Right ventricle myocardium superior (tissue), 1 donor: ENCODE measurements at places on chromosomes 1 and 21.

DNA sequence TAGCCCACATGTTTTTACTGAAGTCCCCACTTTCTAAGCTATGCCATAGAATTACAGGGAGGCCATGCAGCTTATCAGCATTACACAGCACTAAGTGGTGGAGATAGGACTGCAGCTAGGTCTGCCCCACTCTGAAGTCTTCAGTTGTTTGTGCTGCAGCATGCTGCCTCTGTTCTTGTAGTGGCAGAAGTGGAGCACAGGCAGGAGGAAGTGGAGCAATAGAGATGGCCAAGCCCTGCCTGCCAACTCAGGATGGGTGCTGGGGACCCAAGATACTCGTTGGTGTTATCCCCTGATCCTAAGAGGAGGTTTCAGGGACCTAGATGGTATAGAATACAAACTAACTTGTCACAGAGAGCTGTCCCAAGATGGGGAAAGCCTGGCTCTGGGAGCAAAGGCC, 12.9 kb downstream of the MRPL37 start:
- no peak for DNase-seq

DNA sequence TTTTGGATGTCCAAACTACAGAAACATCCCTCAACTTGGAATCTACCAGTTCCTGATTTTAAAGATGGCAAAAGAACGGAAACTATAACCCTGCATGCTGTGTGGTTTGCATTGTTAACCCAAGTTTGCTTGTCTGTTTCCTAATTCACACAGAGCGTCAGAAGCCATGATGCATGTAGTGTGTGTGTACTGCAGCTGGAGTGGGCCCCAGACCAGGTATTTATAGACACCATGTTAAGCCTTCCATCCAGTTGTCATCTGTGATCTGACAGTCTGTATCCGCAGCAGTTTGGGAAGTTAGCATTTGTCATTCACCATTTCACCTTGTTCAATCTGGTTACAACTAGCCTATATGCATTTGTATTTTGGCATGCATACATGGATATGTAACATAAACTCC, 27.7 kb upstream of the PLEKHM2 start:
- no peak for DNase-seq

- DNase-seq = no peak
Observed at GRCh38 chr1:164768619-164769018, 209.6 kb downstream of the PBX1 start.

- DNase-seq = no peak
Observed at GRCh38 chr1:219276049-219276738, 102.5 kb downstream of the LYPLAL1 start.

DNA sequence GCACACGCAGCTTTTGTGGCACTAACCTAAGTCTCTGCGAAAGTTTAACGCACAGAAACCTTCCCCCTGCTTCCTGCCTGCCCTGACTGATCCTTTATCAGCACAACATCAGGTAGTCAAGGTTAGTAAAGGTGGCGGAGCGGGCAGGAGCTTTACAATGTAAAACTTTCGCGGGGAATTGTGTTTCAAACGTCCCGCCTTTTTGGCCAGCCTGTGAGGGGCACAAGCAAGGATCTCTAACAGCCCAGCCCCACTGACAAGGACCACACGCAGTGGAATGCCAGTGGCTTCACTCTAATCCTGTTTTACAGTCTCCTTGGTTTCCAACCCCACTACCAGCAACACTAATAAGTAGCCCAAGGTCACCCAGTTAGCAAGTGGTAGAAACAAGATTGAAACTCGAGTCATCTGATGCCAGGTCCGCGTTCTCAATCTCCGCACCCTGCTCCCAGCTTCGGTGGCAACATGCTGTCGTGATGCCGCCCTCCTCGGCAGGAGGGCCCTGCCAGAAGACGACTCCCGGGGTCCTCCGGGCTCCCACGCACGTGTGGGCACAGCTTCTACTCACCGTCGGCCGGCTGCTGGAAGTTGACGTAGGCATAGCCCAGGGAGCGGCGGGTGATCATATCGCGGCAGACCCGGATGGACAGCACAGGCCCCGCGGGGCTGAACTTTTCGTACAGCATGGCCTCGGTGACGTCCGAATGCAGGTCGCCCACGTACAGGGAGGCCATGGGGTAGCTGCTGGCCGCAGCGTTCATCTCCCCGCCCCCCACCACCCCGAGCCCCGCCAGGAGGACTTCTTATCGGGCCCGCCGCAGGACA, 1.2 kb downstream of the PABPC4 start:
- peak; percentile 74 for DNase-seq

- no peak for DNase-seq
Observed at GRCh38 chr1:78141531-78142231, 95.9 kb downstream of the GIPC2 start.

- DNase-seq = no peak
Observed at GRCh38 chr1:200262326-200262965, 147.4 kb downstream of the ZNF281 start.

- no peak for DNase-seq
Observed at GRCh38 chr1:99771513-99771918, 5.1 kb upstream of the FRRS1 start.

DNA sequence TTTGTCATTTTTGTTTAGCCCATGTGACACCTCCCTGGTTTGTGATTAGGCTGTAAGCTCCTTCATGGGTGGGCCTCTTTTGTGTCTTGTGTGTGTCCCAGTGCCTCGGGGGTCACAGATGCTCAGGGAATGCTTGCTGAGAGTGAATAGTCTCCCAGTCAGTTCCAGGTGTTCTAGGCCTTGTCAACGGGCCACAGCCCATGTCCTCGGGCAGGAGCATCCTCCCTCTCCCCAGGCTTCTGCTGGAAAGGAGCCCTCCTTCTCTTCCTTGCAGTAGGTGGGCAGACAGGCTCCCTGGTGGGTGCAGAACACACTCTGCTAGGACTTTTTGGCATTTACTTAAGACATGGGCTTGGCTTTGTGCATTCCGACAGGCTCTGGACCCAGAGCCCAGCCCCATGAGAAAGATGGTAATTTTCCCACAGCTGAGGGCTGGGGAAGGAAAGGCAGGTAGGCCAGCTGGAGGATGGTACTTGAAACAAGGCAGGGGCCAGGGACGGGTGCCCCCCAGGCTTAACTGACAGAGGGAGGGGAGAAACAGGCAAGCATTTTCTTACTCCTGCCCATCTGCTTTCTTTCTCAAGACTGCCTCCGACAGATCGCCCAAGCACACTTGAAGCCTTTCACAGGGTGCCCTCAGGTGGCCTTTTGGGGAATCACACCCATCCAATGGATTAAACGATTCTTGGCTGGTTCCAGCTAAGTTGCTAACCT, 7.1 kb upstream of the CPLANE2 start:
- peak; percentile 80 for DNase-seq

GRCh38 chr1:40185951-40186864, 25.0 kb downstream of the RLF start:
- no peak for DNase-seq

DNA sequence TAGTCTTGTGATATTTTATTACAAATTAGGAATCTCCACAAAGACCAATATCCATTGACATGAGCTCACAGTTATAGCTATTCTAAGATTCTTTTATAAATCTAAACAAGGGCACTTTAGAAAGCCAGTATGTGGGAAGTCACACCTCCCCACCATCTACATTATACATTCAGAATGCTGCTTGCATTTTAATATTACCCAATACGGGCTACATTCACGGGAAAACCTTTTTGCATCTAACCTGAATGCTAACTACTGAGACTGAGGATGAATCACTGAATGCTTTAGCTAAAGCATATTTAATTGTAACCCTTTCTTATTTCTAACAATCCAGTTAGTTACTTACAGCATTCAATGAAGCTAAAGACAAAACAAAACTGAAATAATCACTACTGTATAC, 53.1 kb downstream of the PCSK9 start:
- DNase-seq = no peak

GRCh38 chr21:24445517-24445916, 1161.8 kb downstream of the MRPL39 start:
- no peak for DNase-seq

DNA sequence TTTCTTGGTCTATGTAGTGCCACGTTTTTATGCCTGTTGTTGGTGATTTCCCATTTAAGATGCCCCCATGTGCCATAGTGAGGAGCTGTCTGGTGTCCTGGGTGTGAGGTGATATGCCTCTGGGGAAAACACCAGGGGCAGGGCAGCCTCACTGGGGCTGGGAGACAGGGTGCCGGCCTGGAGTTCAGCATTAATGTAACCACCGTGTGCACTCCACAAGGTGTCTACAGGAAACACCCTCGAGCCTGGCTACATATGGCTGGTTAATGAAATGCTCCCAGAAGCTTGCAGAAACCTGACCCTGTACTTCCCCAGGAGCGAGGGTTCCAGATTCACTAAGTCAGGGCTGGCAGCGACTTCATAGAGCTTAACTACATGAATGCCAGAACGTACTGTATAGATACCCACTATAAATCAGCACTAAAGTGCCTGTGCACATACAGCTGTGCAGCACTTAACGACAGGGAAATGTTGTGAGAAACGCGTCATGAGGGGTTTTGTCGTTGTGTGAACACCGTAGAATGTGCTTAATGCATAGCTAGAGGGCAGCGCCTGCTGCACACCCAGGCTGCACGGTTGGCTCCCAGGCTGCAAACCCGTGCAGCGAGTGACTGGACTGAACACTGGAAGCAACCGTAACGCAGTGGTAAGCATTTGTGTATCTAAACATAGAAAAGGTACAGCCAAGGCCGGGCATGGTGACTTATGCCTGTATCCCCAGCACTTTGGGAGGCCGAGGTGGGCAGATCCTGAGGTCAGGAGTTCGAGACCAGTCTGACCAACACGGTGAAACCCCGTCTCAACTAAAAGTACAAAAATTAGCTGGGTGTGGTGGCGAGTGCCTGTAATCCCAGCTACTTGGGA, 10.4 kb downstream of the TFF2 start:
- DNase-seq = no peak

DNA sequence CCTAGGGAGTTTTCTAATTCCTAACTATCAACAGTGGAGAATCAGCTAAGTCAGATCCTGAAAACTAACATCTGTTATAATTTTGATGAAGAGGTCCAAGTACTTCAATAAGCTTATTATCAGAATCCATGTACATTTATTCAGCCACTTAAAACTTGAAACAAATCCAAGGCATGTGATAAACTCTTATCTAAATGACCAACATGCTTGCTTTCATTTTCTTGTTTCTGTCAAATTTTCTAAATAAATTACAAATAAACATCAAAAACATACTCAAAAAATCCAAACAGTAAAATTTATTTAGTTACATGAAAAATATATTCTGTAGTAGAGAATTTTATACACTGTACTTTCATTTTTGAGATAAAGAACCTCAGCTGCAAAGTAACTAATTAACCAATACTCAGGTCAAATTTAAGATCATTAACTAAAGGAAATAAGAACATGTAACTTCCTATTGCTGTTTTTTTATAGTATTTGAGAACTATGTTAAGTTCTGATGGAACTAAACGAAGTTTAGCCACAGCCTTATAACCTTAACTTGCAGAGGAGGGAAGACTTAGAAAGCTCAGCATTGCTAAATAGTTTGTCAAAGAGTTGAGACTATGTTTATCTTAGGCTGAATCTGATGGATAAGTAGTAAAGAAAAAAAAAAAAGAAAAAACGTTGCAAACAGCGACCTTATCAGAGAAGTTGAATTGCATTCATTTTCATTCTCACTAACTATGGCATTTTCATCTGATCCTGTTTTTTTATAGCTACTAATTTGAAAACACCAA, 44.9 kb downstream of the SYNJ1 start:
- no peak for DNase-seq

DNA sequence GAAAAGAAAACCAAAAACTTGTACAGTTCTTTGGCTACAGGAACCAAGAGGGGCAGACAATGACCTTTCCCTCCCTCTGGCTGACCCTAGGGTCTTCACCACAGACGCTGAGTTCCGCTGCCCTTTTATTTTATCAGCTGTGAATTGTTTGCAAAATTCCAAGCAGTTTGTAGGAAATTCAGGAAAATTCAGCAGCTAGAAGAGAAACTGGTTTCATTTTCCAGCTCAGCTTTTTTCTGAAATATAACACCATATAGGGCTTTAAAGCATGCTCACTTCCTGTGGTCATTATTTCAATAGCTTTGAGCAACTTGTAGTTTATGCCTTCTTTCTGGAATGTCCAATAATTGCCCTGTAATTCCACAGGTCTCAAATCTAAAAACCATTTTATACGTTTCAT, 5.5 kb upstream of the PIK3R3 start:
- no peak for DNase-seq

DNA sequence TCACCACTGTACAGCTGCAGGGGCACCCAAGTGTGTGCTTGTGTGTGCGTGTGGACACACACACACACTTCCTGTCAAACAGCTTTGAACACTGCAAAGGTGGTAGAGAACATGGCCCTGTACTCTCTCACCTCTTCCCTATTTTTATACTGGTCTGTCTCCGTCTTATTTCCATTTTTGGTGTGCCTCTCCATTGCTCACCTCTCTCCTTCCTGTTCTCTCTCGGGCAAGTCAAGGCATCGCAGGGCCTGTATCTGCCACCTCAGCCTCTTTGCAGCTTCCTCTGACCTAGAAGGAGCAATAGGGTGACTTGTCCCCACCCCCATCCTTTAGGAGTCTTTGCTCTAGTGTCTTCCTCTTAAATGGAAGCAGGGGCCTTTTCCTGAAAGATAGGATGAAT, 2.2 kb downstream of the SMCP start:
- DNase-seq = no peak

DNA sequence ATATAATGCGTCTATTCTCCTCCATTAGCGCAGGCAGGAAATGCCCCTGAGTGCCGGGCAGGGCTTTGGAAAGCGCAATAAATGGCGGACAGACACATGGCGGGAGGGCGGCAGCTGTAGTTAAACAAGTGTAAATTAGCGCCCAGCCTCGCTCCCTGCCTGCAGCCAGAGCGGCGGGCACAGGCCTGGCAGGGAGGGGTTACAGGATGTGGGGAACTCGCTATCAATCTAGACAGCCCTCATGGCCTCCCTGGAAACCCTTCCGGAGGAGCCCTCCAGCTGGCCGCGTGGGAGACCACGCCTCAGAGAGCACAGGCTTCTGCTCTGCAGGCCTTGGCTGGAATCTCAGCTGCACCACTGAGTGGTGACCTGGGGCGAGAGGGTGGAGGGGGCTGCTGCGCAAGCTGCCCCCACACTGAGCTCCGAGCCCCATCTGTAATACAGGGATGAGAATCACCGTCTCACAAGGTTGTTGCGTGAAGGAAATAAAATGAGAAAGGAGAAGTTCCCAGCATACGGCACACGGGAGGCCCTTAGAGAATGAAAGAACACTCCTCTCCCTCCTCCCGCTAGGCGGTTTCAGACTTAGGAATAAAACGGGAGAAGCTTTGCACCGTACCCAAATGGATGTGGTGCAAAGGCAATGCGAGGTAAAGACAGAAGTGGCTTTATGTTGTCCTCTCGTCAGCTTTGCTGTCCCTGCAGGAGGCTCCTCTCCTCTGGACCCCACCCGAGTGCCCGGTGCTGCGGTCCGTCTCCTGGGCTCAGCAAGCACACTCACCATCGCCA, 167.2 kb upstream of the POU3F1 start:
- DNase-seq = no peak

- DNase-seq = no peak
Observed at GRCh38 chr1:228043281-228043848, 36.6 kb downstream of the WNT3A start.

DNA sequence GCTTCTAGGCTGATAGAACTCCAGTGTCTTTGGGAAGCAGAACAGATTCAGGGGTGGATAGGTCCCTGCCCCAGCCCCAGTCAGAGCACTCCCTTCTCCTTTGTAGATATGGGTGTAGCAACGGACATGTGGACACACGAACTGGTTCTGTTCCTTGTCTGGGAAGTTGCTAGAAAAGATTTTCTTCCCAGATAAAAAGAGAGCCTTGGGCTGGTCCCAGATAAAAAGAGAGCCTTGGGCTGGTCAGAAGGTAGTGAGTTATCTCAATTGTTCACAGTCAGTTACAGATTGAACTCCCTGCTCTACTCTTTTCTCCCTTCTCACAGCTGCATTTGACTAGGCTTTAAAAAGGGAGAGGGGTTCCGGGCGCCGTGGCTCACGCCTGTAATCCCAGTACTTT, 7.4 kb upstream of the EFNA1 start:
- no peak for DNase-seq

GRCh38 chr1:193333166-193333565, 146.8 kb upstream of the B3GALT2 start:
- no peak for DNase-seq
